ENCODE measurements at places on chromosomes 4 and X.

- peak; percentile 9 for DNase-seq
Observed at GRCh38 chrX:115553171-115553570, 7.8 kb upstream of the PLS3 start.

DNA sequence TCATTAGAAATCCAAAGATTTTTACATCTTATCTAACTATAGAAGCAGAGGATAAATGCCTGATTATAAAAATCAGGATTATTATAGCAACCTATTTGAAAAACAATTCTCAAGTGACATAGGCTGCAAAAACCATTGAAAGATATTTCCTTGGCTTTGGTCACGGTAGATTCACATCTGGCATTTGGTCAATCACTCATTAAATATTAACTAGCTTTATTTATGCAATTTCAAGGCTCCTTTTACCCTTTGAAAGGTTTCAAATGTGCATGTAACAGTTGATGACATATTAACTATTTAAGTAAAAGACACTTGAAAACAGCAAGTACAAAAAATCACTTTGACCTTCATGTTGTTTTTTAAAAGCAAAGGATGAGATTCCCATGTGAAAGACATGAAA lies 98.1 kb downstream of the MMRN1 start:
- DNase-seq, result no peak

DNA sequence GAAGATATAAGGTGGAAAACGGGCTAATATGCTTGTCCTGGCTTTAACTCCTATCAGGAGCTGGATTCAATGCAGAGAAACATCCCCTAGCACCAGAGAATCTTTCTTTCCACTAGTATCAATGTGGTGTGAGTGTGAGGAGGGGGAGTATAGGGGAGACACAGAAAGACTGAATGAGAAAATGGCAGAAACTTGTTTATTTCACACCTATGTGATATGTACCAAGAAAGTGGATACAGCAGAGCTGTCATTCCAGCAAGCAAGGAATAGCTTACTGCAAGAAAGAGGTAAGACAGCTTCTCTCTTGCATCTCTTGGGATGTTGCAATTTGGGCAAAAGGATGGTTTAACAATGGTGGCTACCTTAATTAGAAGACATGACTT lies 105.6 kb downstream of the LNX1 start:
- no peak for DNase-seq

DNA sequence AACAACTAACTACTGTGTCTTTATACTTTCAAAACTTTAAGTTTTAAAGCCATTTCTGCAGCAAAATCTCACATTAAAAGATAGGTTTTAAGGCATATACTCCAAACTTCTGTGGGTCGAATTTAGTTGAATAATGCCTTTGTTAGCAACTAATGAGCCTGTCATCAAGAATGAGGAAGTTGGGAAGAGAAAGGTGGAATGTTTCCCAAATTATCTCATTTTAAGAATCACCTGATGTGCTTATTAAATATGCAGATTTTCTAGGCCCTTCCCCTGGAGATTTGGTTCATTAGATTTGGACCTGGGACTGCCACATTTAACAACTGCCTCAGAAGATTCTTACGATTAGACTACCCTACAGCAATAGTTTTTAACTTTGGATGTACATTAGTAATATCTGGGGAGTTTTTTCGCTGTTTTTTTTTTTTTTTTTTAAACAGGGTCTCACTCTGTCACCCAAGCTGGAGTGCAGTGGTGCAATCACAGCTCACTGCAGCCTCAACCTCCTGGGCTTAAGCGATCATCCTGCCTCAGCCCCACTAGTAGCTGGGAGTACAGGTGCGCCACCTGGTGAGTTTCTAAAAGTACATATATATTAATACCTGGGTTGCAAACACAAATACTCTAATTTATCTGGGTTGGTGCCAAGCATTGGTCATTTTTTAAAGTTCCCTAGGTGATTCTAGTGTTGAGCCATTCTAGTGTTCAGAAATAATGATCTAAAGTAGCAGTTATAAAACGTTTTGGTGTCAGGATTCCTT lies 16.1 kb upstream of the TASL start:
- DNase-seq, result no peak

DNA sequence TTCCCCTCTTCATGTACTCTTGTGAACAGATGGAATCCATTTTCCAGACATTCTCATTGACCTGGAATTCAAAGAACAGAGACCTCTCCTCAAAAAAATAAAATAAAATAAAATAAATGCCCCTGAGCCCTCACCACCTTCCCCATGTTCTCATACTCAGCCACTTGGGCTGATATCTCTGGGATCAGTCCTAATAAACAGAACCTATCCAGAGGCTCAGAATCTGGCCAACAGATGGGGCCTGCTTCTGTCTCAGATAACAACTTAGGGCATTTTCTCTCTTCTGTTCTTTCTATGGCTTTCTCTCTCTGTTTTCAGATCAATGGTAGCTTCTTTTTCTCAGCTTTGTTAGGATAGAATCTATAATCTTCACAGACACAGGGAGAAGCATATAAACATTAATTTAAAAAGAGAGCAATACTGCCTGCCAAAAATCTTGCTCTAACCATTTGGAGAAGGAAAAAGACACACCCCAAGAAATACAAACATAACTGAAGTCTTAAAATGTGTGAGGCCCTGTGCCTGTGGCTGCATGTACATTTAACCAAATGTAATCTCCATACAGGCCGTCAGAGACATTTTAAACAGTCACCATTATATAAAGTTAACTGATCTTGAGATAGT lies 907.1 kb downstream of the FAT4 start:
- no peak for DNase-seq

DNA sequence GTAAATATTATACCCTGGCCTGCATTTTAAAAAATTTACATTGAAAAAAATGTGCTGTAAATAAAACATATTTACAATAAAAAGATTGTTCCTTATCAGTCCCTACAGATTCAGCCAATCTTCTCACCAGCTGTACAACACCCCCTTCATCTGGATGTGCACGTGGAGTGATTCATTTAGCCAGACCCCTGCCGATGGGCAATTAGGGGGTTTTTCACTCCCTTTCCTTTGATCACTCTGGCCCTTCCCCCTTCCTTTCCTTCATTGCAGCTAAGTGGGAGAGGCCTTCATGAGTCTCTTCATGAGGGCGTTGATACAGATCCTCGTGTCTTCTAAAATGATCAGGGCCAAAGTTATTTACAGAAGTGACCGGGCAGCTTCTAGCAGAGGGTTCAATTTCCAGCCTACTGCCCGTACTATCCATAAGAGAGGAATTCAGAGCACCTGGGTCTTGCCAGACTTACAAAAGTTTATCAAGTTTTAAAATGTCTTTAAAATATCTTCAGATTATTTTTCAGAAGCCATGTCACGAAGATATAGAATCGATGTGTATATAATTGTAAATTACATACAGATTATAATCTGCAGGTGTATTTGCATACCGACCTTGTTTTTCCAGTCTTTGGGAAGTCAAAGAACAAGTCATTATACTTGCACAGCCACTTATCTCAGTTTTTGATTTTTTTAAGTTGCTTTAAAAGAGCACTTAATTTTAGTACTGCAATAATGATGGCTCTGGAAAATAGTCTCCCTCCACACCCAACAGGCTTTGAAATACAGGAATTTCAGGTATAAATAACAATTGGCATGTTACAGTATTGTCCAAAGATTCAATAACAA lies 21.4 kb upstream of the RASL11B start:
- DNase-seq, result no peak

- DNase-seq, result peak; percentile 83
Observed at GRCh38 chrX:129706400-129707072, 32.2 kb upstream of the XPNPEP2 start.

GRCh38 chrX:46506076-46506475 lies 39.1 kb downstream of the ZNF674 start:
- DNase-seq, result no peak

DNA sequence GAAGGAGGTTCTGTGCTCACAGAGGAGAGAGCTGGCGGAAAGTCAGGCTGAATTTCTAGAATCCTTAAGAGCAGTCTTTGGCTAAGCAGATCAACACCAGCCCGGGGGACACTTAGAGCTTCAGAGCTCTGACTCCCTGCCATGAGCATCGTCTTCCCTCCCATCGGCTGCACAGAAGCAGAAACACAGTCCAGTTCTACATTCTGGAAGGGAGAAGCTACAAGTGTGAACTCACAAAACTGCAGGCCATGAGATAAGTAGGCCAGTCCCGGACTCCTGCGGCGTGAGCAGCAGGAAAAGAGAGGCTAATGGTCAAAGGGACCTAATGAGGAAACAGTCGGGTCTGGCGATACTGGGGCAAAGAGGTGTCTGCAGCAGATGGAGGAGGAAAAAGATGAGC lies 211.5 kb downstream of the DHX15 start:
- no peak for DNase-seq

GRCh38 chr4:116733370-116733769 lies 352.0 kb downstream of the TRAM1L1 start:
- no peak for DNase-seq

DNA sequence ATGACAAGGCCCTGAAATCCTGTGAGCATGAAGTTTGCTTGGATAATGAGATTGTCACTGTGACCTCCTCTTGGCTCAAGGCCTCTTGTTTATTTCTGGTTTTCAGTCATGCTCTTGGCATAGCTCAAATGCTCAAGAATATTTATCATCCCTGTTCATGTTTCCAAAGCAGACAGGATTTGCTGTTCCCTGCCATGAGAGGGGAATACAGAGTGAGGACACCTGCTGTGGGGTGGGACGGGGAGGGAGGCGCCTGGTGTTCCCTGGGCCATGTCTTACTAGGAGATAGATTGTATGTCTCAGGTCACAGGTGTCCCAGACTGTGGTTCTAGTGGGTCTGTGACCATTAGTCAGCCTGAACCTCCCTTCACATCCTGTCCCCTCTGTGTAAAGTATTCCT lies 34.9 kb upstream of the SH3RF1 start:
- DNase-seq, result no peak

DNA sequence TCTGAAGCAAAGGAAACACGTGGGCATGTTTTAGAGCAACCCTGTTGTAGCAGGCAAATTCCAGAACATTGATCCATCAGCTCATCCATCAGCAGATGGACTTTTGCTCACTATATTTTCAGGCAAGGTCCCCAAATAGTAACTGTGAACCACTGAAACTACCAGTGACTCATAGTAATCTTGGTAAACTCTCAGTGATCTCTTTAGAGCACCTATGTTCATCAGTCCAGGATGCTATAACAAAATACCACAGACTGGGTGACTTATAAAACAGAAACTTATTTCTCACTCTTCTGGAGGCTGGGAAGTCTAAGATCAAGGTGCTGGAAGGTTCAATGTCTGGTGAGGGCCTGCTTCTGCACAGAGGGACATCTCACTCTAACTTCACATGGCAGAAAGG lies 28.9 kb upstream of the BTC start:
- DNase-seq, result no peak

- no peak for DNase-seq
Observed at GRCh38 chrX:154040863-154041262, 21.2 kb upstream of the IRAK1 start.

DNA sequence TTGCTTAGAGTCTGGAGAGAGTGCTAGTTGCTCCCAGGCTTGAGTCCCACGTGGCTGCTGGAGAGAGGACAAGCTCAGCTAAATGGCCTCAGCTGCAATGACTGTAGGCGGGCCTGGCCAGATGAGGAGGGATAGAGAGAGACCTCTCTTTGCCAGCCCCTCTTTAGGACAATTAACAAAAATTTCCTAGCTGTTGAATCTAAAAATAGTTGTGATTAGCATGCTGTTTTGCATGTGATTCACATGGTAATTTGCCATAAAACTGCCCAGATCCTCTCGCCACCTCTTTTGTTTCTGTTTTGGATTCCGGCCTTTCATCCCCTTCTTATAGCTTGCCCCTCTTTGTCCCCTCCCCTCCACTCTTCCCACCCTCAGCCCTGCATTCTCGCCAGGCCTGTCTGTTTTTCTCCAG lies 28.9 kb upstream of the PRPS1 start:
- no peak for DNase-seq

GRCh38 chr4:80922941-80923340 lies 107.6 kb upstream of the BMP3 start:
- no peak for DNase-seq

DNA sequence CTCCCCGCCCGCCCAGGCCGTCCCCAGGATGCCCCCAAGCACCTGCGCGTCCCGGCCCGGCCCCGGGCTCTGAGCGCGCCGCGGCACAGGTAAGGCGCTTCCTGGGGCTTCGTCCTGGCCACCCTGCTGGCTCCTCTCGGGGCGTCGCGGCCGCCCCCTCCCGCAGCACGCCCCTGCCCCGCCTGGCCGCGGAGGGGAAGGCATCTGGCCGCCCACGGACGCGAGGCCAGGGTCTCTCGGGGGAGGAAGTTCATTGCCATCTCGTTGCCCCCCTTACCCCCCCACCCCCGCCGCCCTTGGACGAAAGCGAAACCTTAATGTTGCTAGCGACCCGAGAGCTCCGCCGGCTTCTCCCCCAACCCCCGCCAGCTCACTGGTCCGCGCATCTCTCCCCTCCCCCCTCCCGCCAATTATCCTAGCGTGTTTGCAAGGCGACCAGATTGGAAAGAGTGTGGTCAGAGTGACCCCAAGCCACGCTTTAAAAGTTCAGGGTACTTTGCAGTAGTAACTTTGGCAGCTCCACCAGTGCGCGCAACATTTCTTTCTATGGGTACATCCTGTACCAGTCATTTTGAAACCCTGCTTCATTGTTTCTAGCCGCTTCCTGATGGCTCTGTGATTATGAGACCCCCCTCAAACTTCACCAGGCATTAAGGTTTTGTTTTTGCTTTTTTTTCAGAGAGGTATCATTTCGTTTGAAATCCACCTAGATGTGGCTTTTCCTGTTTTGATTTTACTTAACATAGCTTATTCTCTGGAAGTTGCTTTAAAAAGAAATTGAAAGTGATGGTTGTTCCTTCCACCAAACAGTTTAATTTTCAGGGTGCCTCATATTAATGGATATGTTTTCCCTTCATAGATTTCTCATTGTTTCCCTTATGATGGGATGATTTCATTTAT lies 626 bp downstream of the TBC1D1 start:
- no peak for DNase-seq

- DNase-seq, result no peak
Observed at GRCh38 chrX:50372966-50373365, 97.7 kb downstream of the DGKK start.

DNA sequence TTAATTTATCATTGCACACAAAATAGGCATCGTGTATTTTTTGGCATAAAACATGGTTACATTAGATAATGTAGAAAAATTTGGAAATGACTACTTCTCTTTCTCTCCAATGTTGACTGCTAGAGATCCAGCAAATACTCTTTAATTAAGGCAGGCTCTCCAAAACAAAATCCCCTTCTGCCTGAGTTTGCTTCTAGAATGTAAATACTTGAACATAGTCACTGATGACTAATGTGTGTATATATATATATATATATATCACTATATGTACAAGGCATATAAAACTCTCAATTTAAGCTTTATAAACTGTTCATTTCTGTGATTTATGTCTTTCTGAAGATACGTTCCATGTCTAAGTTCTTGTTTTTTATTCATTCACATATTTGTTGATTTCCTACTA lies 67.2 kb upstream of the CAMK2D start:
- no peak for DNase-seq

Measured in NCI-H1092 treated with DMSO at 0.1 percent for 48 hours (cell line).